ENCODE measurements at places on chromosomes 1 and 21. TPM values are rescaled to one million over a fixed set of nuclear protein-coding genes. Genes with fewer than 3 reads are reported as not detected.
A peak's percentile ranks its signal among the peaks of the same experiment; 100 is the strongest.

DNA sequence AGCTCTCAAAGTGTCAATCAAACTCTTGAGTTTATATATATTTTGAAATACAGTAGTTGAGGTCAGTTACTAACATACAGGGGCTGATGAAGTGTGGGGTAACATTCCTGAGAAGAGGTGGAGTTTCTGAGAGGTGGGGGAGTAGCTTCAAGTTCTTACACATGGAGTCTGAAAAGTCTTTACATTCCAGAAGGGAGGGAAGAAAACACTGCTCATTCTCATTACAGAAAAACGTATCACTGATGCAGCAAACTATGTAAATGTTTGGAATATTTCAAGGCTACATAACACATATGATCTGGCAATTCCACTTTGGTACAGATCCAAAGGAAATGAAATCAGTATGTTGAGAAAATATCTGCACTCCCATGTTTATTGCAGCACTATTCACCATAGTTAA is 1065.8 kb upstream of the B3GALT2 start:
- H3K36me3 ChIP-seq: no peaks in the 10 kb centered on the region
- H3K4me1 ChIP-seq: no peaks in the 10 kb centered on the region
- no peak overlapping the region for H3K4me3 ChIP-seq
- DNase-seq: no peak
- H3K27me3 ChIP-seq: no peaks in the 10 kb centered on the region
- H3K27ac ChIP-seq: no peak overlapping the region

COA7 gene
- total RNA-seq: 15.4 TPM

- no peak overlapping the region for H3K4me3 ChIP-seq
- no peak for DNase-seq
- H3K4me1 ChIP-seq: no peaks in the 10 kb centered on the region
- H3K27ac ChIP-seq: no peak overlapping the region
Observed at GRCh38 chr1:215475796-215476481, 91.2 kb upstream of the KCTD3 start.

FNDC5 gene
- 6.3 TPM for total RNA-seq

OR2L5 gene
- not detected for total RNA-seq

GRCh38 chr1:89942014-89942413 is 52.9 kb upstream of the ZNF326 start:
- H3K4me3 ChIP-seq: no peak overlapping the region
- DNase-seq: no peak
- peaks cover 29% of the 10 kb centered on the region for H3K4me1 ChIP-seq
- no peak overlapping the region for H3K27ac ChIP-seq

SLC35F3 gene
- 0.71 TPM for total RNA-seq

DNA sequence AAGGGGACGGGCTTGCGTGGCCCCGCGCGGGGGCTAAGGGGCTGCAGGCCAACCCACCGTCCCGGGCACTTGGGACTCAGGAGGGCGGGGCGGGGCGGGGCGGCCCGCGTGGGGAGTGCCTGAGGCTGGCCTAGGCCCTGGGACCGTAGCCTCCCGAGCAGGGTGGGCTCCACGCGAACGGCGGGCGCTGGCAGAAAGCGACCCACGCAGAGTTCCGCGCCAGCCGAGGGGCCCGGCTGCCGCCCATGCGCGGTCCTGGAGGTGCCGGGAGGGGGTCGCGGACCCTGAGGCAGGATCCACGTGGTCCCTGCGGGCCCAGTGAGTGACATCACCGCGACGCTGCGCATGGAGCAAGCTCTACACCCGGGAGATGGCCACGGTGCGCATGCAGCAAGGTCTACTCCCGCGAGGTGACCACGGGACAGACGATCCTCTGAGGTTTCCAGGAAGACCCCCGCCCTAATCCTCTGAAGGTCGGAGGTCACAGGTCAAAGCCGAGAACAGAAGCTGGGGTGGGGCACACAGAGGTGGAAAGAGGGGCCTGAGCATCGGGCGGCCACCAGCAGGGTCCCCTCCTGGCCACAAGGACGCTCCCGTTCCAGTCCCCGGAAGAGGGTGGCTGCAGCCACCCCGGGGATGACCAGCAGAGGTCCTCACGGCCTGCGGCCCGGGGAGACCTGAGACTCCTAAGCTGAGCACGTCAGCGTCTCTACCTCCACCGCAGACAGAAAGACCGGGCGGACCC is 13.5 kb upstream of the SLC19A1 start:
- H3K36me3 ChIP-seq: no peaks in the 10 kb centered on the region
- H3K27me3 ChIP-seq: peaks cover 19% of the 10 kb centered on the region
- DNase-seq: peak; percentile 78
- peaks cover 3% of the 10 kb centered on the region for H3K4me1 ChIP-seq
- H3K4me3 ChIP-seq: peak overlapping the region; percentile 69

DNA sequence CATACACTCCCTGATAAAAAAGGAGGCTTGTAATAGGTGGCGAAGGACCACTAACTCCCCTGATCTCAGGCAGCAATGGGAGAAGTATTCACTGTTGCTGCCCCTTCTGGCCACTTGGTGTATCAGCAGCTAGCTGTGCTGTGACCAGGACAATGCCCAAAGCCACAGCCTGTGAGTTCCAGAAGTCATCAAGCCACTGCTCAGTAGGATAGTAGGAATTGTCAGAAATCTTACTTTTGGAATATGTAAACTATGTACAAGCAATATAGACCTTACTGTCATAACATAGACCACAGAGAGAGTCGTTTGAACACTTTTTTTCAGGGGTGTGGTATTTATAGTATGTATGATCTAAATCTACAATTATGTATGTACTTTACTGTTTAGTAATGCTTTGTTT is 248.3 kb upstream of the CAMK1G start:
- no peaks in the 10 kb centered on the region for H3K4me1 ChIP-seq
- no peak overlapping the region for H3K4me3 ChIP-seq
- peak; percentile 14 for DNase-seq

- DNase-seq: no peak
- no peaks in the 10 kb centered on the region for H3K4me1 ChIP-seq
- H3K4me3 ChIP-seq: no peak overlapping the region
- H3K27me3 ChIP-seq: peaks cover 17% of the 10 kb centered on the region
- no peaks in the 10 kb centered on the region for H3K36me3 ChIP-seq
- H3K27ac ChIP-seq: no peak overlapping the region
Observed at GRCh38 chr21:41387824-41388223, 26.0 kb downstream of the MX2 start.

ZFP69 gene
- total RNA-seq: 4.6 TPM

GRCh38 chr1:227125929-227126545 is 185.9 kb downstream of the COQ8A start:
- no peaks in the 10 kb centered on the region for H3K27me3 ChIP-seq
- H3K4me1 ChIP-seq: peaks cover 4% of the 10 kb centered on the region
- peaks cover 1% of the 10 kb centered on the region for H3K36me3 ChIP-seq
- no peak overlapping the region for H3K4me3 ChIP-seq
- H3K27ac ChIP-seq: no peak overlapping the region

DNA sequence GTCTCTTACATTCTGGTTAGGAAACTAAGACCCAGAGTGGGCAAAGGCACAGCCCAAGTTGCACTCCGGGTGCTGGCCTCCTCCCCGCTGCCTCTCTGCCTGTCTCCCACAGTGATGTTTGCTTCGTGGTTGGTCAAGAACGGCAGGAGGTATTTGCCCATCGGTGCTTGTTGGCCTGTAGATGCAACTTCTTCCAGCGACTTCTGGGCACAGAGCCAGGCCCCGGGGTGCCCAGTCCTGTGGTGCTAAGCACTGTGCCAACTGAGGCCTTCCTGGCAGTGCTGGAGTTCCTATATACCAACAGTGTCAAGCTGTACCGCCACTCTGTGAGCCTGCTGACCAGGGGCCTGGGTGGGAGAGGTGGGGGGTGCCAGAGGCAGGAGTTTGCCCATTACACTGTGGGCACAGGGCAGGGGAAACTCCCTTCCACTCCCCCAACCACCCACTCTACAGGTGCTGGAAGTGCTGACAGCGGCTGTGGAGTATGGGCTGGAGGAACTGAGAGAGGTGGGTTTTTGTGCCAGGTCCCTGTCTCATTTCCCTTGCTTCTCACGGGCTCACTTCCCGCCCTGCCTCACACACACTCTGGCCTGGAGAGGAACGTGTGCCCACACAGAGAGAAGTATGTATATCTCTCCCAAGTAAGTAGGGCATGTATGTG is 1.9 kb downstream of the BTBD19 start:
- no peaks in the 10 kb centered on the region for H3K27me3 ChIP-seq
- peaks cover 6% of the 10 kb centered on the region for H3K36me3 ChIP-seq
- H3K4me3 ChIP-seq: no peak overlapping the region
- H3K27ac ChIP-seq: no peak overlapping the region
- no peak for DNase-seq
- H3K4me1 ChIP-seq: peaks cover 46% of the 10 kb centered on the region

DNA sequence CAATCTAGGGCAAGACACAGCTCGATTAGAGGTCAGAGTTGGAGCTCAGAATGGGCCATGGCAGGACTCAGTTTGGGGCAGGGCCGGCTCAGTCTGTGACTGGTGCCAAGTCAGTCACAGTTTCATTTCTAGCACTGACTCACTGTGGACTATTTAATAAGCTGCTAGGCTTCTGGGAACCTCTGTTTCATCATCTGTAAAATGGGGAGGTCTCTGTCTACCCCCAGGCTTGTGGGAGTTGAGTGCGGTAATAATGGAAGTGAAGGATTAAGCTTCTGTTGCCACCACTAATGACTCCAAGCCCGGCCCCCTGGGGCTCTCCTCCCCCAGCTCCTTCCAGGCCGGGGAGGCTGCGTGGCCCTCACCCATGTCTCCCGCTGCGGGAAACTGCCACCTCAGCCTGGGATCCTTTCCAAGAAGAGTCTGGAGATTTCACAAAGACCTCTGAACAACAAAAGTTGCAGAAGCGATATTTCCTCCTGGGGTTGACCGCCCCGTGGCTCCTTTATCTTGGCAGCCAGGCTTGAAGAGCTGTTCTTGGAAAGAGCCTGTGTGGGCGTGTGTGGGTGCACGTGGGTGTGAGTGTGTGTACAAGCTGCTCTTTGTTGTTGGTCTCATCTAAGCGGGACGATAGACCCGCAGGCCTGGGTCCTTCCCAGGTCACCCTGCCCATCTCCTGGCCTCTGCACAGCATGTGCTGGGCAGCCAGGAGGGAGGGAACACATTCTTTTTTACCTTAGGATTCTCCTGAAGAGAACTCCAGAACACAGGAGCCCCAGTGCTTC is 29.1 kb downstream of the KNCN start:
- peaks cover 15% of the 10 kb centered on the region for H3K4me1 ChIP-seq
- no peak overlapping the region for H3K27ac ChIP-seq
- peaks cover 69% of the 10 kb centered on the region for H3K27me3 ChIP-seq
- DNase-seq: no peak
- H3K4me3 ChIP-seq: no peak overlapping the region
- H3K36me3 ChIP-seq: no peaks in the 10 kb centered on the region

DNA sequence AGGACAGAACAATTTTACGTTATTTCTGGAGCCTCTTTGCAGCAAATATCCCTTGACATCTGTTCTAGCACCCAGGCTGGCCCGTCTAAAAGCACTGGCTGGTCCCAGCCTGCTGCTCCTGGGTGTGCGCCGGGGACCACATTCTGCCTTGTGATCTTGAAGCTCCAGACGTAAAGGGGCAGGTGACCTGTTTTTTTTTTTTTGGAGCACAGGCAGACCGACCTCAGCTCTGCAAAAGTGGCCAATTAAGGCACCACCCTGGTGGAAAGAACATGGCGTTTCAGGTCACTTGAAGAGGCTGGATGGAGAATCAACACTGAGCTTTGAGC is 13.8 kb upstream of the CAMTA1 start:
- peak overlapping the region; percentile 76 for H3K27ac ChIP-seq
- H3K36me3 ChIP-seq: no peaks in the 10 kb centered on the region
- H3K4me3 ChIP-seq: no peak overlapping the region
- H3K27me3 ChIP-seq: peaks cover 3% of the 10 kb centered on the region
